ENCODE measurements at places on chromosomes 3 and 15.

DNA sequence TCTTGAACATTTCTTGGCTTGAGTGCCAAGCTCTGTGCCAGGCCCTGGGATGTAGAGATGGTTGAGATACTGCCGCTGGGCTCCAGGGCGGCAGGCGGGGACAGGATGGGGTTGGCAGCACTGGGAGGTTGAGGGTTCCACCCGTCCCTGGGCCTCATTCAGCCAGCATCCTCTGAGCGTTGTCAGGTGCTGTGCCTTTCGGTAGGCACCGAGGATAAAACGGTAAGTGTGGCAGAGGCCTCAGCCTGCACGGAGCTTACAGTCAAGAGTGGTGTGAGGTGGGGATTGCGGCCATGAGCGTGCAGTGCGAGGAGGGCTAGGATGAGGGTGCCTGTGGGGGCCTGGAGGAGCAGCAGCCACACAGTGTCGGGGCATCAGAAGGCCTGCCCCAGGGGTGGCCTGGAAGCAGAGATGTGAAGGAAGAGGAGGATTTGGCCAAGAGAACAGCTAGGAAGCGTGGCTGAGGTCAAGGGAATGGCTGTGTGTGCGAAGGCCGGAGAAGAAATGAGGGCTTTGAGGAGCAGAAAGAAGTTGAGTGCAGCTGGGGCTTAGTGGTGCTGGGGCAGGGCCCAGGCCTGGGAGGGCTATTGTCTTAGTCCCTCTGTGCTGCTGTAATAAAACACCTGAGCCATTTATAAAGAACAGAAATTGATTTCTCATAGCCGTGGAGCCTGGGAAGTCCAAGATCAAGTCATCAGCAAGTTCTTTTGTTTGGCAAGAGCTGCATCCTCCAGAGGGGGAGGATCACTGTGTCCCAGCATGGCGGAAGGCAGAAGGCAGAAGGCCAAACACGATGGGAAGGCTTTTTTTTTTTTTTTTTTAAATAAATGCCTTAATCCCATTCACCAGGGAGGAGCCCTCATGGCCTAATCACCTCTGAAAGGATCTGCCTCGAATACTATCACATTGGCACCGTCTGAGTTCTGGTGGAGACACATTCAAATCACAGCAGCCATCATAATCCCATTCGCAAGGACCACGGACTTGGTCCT is 22.7 kb downstream of the CORO2B start:
- no peak for DNase-seq

GRCh38 chr3:165642761-165643420 is 194.3 kb downstream of the BCHE start:
- peak; percentile 49 for DNase-seq

DNA sequence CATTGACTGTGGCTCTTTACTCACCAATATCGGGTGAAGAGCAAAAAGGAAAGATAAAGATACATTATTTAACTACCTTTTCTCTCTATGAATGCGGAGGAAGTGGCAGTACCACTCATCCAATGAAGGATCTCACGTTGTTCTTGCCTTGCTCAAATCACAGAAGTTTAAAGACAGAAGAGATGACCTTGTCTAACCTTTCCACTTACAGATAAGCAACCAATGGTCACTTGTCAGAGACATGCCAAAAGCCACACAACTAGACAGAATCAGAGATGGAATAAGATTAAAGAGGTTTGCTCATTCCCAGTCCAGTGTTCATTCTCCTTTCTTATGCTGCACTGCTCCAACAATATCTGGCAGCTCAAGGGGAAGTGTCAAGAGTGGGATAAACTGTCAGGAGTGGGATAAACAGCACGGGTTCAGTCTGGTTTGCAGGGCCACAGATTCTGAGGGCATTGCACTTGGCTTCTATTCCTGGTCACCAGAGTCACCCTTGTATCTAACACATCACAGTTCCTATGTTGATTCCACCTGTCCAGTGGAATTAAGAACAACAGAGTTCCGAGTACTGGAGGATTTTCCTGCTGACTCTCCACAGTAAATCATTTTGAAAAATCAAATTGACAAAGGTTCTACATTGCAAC is 6.7 kb downstream of the VPS13C start:
- DNase-seq = no peak

- no peak for DNase-seq
These were observed 36.2 kb upstream of the TOPBP1 start for GRCh38 chr3:133697960-133698359.

- DNase-seq = no peak
These were observed 59.6 kb upstream of the IQSEC1 start for GRCh38 chr3:13132731-13133410.

DNA sequence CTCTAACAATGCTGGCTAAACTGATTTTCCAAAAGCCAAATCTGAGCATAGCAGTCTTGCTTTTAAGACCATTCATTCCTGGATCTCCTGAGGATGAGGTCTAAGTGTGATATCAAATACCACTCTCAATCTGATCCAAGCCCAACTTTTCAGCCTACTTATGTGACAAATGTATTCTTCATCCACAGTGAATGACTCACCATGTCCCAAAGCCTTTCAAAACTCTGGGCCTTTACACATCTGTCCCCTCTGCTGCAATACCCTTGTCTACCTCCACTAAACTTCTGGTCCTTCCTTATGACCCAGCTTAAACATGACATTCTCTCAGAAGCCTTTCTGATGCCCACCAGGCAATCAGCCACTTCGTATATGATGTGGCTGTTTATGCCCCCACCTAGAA is 4.6 kb downstream of the ANAPC13 start:
- DNase-seq = no peak

- no peak for DNase-seq
These were observed 428.5 kb upstream of the FRG2C start for GRCh38 chr3:75235631-75236030.

DNA sequence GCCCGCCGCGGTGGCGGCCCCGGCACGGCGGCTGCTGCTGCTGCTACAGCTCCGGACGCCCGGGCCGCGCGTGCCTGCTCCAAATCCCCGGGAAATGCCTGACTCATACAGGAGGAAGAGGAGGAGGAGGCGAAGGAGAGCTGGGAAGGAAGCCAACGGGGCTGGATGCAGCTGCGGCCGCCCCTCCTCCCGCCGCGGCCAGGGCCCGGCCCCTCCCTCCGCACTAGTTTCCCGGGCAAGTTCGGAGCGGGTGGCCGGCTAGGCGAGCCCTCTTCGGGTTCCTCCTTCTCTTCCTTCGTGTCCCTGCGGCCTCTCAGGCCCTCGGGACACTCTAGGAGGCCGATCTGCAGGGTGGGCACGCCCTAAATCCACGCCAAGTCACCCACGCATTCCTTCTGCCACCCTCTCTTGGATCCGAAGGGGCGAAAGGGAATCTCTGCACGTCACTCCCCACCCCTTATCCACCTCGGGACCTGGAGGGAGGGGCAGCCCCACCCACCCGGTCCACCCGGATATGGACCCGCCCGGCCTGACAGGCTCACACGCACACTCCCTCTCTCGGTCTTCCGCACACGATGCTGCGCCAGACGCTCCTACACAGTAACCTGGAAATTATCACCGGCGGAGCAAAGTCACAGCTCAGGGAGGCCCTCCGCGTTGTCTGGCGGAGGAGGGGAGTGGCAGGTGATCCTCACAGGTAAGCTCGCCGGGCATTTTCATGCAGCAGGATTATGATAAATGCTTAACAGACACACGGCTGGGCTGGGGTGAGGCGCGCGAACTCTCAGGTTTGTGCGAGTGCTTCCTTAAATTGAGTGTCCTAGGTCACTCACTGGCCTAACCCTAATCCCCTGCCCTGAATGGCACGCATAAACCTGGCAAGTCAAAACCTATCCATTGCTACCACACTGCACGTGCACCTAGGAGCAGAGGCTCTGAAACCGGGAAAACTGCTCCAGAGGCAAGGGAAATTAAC is at the start of the genes OSBPL10 and ZNF860:
Gene OSBPL10, minus strand, starts transcription at position 57 of the 976 bp plus-strand sequence. CDS start 83 bp downstream, outside the sequence.
Gene ZNF860, plus strand, starts transcription at position 545 of the 976 bp plus-strand sequence. CDS start 7,330 bp downstream, outside the sequence.
- DNase-seq = peak; percentile 65

DNA sequence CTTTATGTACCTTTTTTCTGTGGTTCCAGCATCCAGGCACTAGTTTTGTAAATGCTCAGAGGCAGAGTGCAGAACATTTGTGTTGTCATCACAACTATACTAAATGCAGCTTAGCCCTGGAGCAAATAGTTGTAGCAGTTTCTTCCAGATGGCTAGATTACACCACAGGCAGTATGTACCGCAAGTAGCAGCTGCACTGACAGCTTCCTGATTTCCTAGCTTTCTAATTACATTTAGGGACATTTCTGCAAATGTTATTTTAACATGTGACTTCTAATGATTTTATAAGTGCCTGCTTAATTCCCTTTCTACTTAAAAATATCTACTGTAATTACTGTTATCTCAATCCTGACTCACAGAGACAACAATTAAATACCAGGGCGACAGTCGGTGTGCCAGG is 106.5 kb downstream of the NR2E3 start:
- DNase-seq = no peak

DNA sequence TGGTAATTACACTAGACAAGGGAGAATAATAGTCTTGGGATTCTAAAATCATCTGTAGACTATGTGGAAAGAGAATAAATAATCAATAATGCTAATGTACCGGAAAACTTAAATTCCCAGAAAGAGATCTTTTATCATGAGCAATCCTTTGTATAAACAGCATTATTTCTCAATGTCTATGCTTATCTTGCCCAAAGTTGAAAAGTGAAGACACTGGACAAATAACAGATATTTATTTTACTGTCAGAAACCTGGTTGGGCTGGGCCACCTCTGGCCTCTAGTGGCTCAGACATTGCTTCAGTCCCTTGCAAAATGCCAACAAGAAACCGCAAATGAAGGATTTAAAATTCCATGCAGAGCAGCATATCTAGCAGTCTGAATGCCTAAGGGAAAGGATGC is 409.9 kb downstream of the FHIT start:
- no peak for DNase-seq

- DNase-seq = no peak
These were observed 31.3 kb upstream of the TRIM59 start for GRCh38 chr3:160480931-160481330.

DNA sequence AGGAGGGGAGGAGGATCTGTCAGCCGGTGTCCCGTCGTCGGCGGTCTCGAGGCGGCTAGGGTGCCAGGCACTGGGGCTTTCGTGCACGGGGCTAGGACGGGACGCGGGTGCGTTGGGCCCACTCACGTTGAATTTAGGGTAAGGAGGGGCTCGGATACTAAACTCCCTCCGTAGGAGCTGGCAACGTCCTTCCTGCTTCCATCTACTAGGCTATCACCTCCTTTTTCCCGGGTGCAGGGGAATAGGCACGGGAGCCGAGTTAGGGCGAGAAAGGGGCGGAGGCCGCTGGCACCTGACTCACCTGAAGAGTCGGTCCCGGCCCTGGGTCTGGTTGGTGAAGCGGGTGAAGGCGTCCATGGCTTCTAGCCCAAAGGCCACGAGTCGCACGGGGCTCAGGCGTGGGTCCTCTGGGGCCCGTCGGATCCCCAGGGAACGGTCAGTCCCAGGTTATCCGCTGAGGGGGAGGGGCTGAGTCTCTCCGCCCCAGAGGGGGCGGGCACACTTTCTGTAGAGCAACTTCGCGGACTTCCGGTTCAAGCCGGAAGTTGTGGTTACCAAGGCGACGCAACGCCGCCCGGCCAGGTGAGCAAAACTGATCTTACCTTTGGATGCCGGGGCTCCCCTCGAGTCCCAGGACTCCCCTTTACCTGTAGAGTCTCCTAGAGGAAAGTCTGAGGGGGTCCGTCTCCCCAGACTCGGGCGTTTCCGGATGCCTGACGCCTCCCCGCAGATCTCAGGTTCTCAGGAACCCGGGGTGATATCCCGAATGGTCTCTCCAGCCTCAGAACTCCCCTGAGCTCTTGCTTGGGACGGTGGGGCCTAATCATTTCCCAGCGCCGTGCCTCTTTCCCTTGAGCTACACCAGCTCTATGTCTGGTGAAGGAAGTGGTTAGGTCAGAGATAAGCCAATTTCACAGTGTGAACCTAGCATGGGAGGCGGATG is at the start of the genes PEX11A and WDR93:
Gene PEX11A, minus strand, starts transcription at position 479 of the 943 bp plus-strand sequence. Its CDS starts 122 bp downstream, at position 357.
Gene WDR93, plus strand, starts transcription at position 536 of the 943 bp plus-strand sequence. CDS start 10,936 bp downstream, outside the sequence.
- DNase-seq = peak; percentile 79

- no peak for DNase-seq
These were observed 156.8 kb downstream of the LRTM1 start for GRCh38 chr3:54771050-54771449.

GRCh38 chr15:78668987-78669386 is 28.0 kb upstream of the CHRNB4 start:
- DNase-seq = no peak

DNA sequence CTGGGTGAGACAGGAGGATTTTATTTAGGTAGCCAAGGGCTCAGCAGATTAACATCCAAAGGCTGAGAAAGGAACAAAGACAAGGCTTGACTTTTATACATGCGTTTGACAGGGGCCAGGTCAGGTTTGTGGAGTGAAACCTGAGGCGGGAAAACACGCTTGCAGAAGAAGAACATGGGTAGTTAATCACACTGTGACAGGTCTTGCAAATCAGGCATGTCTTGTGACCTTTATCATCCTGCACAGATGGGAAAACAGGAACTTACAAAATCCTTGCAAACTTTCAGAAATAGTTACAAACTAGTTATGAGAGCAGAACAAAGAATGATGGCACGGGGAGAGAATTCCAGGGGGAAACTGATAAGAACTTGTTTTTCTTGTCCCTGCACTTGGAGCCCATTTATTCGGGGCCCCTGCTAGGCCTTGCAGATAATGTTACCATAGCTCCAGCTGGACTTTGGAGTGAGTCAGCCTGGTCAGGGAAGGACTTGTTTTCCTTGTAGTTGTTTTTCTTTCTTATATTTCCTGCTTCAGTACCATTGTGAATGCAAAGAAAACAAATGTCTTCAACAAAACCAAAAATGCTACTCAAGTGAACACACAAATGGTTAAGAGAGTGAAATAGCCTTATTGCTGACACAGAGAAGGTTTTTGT is 965.9 kb upstream of the ROBO1 start:
- DNase-seq = no peak

- DNase-seq = no peak
These were observed 402.6 kb upstream of the GBE1 start for GRCh38 chr3:82163907-82164520.

GRCh38 chr3:2420919-2421318 is 322.3 kb downstream of the CNTN4 start:
- DNase-seq = no peak

GRCh38 chr15:80449825-80450224 is 45.6 kb downstream of the ARNT2 start:
- no peak for DNase-seq

GRCh38 chr3:1326546-1326945 is 233.7 kb downstream of the CNTN6 start:
- DNase-seq = no peak
